HepG2 (cell line): ENCODE measurements at places on chromosomes 1 and 21.

DNA sequence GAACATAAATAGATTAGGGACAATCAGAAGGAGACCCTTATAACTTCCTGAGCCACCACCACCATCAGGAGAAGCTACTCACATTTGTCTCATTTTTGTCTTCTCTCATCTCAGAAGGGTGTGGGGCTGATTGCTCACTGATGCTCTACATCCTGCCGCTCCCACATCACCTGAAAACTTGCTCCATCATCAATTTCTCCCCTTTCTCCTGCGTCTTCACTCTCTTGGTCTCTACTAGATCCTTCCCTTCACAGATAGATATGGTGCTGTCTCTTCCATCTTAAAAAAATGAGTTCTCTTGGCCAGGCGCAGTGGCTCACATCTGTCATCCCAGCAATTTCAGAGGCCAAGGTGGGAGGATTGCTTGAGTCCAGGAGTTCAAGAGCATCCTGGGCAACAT lies 38.4 kb downstream of the C1orf216 start:
- no peaks in the 10 kb centered on the region for H3K36me3 ChIP-seq
- H3K4me3 ChIP-seq = no peak overlapping the region
- peaks cover 42% of the 10 kb centered on the region; the same call in 2 of the 3 replicates for H3K27me3 ChIP-seq
- H3K27ac ChIP-seq = no peak overlapping the region
- DNase-seq = no peak
- H3K4me1 ChIP-seq = no peaks in the 10 kb centered on the region

- H3K36me3 ChIP-seq = no peaks in the 10 kb centered on the region
- H3K27ac ChIP-seq = no peak overlapping the region
- peaks cover 9% of the 10 kb centered on the region; the same call in 1 of the 3 replicates for H3K27me3 ChIP-seq
- no peaks in the 10 kb centered on the region for H3K4me1 ChIP-seq
These were observed 38.6 kb downstream of the KAZN start for GRCh38 chr1:14636897-14637632.

DNA sequence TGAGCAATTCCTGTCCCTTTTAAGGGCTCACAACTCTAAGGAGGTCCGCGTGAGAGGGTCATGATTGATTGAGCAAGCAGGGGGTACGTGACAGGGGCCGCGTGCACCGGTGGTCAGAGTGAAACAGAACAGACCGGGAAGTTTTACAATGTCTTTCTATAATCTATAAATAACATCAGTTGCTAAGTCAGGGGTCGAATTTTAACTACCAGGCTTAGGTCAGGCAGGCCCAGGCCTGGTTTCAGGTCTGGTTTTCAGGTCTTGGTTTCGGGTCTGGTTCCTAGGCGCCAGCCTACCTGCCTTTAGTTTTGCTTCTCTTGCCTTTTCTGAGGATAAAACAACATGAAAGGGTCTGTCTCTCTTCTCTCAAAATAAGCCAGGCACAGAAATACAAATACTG lies 476.0 kb upstream of the CAMK1G start:
- DNase-seq = no peak
- H3K4me3 ChIP-seq = no peak overlapping the region
- no peaks in the 10 kb centered on the region for H3K27me3 ChIP-seq
- H3K27ac ChIP-seq = no peak overlapping the region

GRCh38 chr1:223199094-223199647 lies 56.1 kb upstream of the TLR5 start:
- no peaks in the 10 kb centered on the region for H3K36me3 ChIP-seq
- H3K27ac ChIP-seq = no peak overlapping the region
- H3K27me3 ChIP-seq = peaks cover 7% of the 10 kb centered on the region; the same call in 1 of the 3 replicates
- peaks cover 9% of the 10 kb centered on the region; the same call in 1 of the 2 replicates for H3K4me1 ChIP-seq

GRCh38 chr1:22738522-22738921 lies 27.9 kb downstream of the EPHB2 start:
- DNase-seq = no peak
- H3K4me1 ChIP-seq = no peaks in the 10 kb centered on the region
- H3K27ac ChIP-seq = no peak overlapping the region
- H3K4me3 ChIP-seq = no peak overlapping the region
- H3K36me3 ChIP-seq = no peaks in the 10 kb centered on the region

- no peaks in the 10 kb centered on the region for H3K36me3 ChIP-seq
- H3K27ac ChIP-seq = no peak overlapping the region
- DNase-seq = no peak
- H3K4me1 ChIP-seq = no peaks in the 10 kb centered on the region
- no peak overlapping the region for H3K4me3 ChIP-seq
- peaks cover 1% of the 10 kb centered on the region for H3K27me3 ChIP-seq
These were observed 40.1 kb downstream of the AJAP1 start for GRCh38 chr1:4694492-4694891.
